ENCODE measurements at places on chromosomes 12 and 14.
A peak's percentile ranks its signal among the peaks of the same experiment; 100 is the strongest.

DNA sequence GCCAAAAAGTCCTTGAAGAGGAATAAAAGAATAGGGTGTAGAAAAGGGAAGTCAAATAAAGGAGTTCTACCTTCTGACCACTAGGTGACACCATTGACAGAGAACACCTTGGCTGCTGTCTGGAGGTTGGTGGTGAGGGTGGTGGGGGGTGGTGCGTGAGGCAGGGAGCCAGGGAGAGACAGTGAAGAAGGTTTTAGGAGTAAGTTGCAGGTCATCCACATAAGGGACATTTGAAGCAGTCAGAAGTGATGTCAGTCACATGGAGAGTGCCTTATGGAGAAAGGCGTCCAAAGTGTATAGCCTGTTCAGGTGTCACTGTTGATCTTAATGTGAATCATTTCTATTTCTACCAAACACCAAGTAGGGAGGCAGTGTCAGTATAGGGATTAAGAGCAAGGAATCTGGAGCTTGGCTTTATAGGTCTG is 279.3 kb upstream of the DDHD1 start:
- no peak for DNase-seq

DNA sequence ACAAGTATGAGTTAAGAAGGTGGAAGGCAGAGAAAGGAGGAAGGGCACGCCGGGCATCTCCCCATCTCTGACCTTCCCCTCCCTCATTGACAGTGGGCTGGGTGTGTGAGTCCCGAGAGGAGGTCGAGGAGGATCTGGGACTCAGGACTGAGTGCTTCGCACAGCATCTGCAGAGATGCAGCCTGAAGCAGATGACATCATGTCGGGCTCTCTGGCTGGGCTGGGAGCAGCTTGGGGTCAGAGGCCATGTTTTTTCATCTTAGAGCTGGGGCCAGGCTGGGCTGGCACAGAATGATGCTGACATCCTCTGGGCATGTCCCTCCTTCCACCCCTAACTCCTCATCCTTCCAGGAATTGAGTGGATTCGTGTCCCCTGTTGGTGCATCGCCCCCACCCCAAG is 43.5 kb downstream of the CMKLR1 start:
- no peak for DNase-seq

DNA sequence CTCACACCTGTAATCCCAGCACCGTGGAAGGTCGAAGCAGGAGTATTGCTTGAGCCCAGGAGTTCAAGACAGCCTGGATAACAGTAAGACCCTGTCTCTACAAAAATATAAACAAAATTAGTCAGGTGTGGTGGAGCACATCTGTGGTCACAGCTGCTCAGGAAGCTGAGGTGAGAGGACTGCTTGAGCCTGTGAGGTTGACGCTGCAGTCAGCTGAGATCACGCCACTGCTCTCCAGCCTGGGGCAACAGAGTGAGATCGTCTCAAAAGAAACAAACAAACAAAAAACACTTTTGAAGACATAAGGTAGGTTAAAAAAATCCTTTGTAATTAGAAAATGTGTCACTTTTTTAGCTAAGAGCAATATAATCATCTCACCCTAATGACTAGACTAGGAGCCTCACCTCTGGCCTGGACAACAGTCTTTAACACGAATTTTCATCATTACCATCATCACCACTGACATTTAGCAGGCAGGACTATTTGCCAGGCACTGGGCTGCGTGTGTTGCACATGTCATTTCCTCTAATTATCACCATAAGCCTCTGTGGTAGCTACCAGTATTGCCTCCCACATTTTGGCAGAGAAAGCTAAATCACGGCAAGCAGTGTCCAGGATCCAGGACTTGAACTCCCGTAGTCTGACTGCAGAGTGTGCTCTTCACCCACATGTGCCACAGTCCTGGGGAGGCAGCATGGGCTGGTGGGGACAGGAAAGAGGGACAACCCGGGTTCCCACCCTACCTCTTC is 4.6 kb upstream of the SYCP3 start:
- DNase-seq = peak; percentile 7

GRCh38 chr12:114812858-114813761 is 129.1 kb upstream of the TBX3 start:
- no peak for DNase-seq

DNA sequence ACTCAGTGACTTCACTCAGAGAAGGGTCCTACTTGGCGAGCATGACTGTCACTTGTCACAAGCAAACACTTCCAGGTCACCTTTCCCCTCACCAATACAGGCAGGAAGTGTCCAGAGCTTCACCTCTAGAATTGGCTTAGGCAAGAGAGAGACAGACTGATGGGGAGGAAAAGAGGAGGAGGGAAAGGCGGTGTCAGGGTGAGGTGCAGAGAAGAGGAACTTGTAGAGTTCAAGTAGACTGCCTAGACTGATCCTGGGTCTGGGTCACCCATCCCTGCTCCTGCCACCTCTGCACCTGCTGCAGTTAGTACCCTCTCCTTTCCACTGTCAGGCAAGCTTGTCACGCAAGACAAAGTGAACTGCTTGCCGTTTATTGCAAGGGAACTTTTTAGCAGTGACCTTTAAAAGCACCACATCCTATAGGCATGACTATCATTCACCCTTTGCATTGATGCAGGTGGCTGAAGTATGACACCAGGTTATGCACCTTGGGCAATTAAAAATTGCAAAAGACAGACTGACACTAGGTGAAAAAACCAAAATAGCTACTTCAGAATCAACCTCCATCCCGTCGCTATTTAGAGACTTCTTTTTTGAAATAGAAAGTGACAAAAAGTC is 292.4 kb downstream of the SYT1 start:
- no peak for DNase-seq

- DNase-seq = no peak
These were observed 8.6 kb downstream of the ISCU start for GRCh38 chr12:108570743-108571608.

- no peak for DNase-seq
These were observed 127.2 kb downstream of the BCAT1 start for GRCh38 chr12:24821691-24822090.

GRCh38 chr12:111330800-111331752 is 37.8 kb downstream of the PHETA1 start:
- no peak for DNase-seq

DNA sequence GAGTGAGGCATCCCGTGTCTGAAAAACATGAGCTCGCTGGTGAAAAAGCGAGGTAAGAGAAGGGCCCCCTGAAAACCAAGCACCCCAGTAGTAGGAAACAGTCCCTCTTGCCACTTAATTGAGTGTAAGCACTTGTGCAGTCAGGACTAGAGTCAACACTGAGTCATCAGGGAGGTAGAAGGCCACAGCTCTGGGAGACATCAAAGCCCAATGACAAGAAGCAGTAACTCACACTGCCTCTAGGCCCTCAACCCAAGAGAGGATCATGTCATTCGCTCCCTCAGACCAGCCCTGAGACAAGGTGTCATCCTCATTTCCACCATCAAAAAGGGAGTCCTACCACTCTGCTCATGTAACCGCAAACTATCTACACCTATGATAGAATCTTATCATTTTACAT is 17.8 kb downstream of the POMT2 start:
- DNase-seq = no peak

GRCh38 chr12:89756585-89757398 is 48.2 kb upstream of the ATP2B1 start:
- no peak for DNase-seq

- no peak for DNase-seq
These were observed 18.3 kb downstream of the TBX3 start for GRCh38 chr12:114665411-114666260.

DNA sequence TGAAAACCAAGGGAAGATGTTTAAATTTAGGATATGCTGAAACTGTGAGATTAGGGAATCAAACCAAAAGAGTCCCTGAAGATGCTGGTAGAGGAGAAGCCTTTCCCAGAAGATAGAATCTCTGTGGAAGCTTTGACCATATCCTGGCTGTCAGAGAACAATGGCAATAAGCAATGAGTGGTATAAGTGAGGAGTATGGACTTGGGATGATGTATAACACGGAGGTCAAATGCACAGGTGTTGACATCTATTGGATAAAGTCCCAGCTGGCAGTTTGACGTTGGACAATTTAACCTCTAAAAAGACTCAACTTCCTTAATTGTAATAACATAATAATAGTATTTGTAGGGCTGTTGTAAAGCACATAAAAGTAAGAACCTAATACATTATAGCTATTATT is 30.1 kb upstream of the CLEC14A start:
- DNase-seq = no peak

GRCh38 chr14:79540394-79540793 is 670.9 kb downstream of the DIO2 start:
- DNase-seq = no peak

GRCh38 chr14:103070263-103070885 is 13.0 kb upstream of the CDC42BPB start:
- DNase-seq = no peak

- no peak for DNase-seq
These were observed 10.4 kb downstream of the MSI1 start for GRCh38 chr12:120358412-120359100.

- DNase-seq = no peak
These were observed 13.7 kb downstream of the FOXJ2 start for GRCh38 chr12:8045952-8046944.

DNA sequence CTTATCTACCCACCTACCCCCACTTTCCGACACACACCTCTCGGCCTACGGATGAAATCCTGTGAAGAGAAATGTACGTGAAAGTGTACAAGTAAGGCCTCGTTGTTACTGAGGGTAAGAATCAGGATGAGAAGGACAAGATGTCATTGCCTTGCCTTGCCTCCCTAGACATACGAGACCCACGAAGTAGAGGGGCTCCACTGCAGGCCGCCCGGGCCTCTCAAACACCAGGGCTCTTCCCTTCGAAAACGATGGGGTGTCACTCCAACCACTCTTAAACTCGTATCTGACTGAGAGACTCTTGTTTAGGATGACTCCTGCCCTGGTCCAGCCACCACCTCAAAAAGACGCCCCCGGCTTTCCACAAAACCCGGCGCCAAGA is 498 bp downstream of the RACGAP1 start:
- no peak for DNase-seq

- DNase-seq = no peak
These were observed 149.9 kb downstream of the FOXN3 start for GRCh38 chr14:89267163-89267562.

- DNase-seq = no peak
These were observed 73.6 kb downstream of the TMTC1 start for GRCh38 chr12:29710104-29710503.

GRCh38 chr12:6229224-6230218 is 29.3 kb downstream of the CD9 start:
- no peak for DNase-seq

GRCh38 chr14:103626146-103626850 is 2.7 kb upstream of the KLC1 start:
- no peak for DNase-seq

DNA sequence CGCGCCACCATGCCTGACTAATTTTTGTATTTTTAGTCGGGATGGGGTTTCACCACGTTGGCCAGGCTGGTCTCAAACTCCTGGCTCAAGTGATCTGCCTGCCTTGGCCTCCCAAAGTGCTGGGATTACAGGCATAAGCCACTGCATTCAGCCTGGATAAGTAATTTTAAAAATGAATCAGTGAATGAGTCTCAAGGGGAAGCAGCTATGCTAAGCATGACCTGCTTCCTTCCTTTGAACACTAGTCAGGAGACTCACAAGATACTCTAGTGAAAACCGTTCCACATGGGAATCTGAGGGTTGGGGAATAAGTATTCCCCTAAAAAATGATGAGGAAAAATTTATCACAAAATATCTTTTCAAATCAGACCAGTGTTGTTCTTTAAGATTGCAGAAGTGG is 10.7 kb upstream of the FAM234B start:
- no peak for DNase-seq

GRCh38 chr12:6333029-6333428 is 8.8 kb downstream of the TNFRSF1A start:
- DNase-seq = no peak

DNA sequence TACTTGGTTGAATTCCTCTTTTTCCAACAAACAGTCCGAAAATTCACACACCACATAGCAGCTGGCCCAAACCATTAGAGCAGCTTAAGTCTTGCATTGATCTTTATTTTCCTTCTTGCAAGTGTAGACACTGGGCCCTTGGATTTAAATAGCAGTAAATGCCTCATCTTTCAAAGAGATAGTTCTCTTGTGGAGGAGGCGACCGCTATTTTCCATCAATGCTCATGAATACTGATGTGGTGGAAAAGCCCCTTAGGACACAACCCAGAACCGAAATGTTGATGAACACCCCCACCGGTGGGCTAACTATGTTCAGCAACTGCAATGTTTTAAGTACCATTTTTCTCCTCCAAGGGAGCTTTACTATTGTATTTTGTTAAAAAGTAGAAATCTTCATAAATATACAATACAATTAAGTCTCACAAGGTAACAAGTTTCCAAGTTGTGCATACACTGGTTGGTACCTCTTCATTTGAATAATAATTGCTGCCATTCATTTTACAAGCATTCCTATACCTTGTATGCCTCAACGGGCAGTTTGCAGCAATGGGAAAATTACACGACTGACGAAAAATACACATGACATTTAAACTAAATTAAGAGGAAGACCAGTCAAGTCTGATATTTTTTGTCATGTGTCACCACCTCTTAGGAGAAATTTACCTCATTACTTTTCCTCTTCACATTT is 18.0 kb downstream of the NIN start:
- DNase-seq = no peak
